ENCODE measurements at places on chromosomes 3 and 15.

- DNase-seq: no peak
Measured at GRCh38 chr15:99042892-99043291, 35.3 kb upstream of the PGPEP1L start.

DNA sequence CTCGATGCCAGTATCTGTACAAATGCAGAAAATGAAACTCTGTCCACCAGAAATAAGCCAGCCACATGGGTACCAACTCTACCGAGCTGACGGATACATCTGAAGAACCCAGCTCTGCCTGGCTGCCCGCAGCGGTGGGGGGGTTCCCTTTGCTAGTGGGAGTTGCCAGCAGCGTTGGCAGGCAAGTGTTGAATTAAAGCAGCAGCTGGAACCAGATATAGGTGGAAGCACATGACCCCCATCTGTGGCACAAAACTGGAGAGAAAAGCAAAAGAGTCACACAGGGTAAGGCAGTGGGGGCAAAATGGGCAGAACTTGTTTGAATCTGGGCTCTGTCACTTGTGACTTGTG, 17.9 kb downstream of the CRYGS start:
- no peak for DNase-seq

DNA sequence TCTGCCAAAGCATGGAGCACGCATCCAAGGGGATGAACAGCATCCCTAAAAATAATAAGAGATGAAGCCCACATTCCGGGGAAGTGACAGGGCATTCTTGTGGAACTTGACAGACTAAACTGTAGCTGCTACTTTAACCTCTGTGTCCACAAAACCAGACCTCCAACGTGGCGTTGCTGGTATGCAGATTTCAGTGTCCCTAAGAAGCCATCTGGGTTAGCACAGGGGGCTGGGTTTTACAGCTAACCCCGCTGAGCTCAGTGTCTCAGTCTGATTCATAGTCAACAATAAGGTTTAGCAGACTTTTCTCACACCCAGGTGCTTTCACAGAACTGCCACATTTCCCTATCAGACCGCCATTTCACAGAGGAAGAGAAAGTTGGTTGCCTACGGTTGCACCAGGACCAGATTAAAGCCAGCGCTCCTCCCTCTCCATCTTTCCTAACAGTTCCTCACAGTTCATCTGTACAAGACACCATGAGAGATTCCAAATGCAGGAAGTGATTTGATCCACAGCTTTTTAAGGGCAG, 61.6 kb upstream of the CTDSPL start:
- DNase-seq: no peak

DNA sequence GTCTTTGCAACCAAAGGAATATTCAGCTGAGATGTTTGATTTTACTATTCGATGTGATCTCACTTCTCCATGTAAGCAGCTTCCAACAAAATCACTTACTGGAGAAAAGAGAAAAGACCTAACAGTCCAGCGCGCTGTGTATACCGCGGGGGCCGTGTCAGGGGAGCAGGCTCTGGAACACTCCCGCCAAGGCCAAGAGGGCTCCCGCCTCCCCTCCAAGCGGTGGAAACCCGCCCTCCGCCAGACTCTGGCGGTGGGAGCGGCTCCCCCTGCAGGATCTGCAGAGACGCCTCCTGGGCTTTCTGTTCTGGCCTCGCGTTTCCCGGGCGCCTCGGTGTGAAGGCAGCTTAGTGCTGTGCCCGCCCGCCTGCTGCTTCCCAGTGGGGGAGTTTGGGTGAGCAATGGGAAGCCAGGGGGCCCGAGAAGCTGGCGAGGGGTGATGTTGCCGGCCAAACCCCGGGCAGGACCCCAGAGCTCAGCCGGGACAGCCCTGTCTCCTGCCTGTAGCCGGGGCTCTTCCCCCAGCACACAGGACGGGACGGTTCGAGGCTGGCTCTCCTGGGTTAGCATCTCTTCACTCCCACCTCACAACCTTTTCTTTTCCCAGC, 36.3 kb downstream of the CHST14 start:
- peak; percentile 91 for DNase-seq

DNA sequence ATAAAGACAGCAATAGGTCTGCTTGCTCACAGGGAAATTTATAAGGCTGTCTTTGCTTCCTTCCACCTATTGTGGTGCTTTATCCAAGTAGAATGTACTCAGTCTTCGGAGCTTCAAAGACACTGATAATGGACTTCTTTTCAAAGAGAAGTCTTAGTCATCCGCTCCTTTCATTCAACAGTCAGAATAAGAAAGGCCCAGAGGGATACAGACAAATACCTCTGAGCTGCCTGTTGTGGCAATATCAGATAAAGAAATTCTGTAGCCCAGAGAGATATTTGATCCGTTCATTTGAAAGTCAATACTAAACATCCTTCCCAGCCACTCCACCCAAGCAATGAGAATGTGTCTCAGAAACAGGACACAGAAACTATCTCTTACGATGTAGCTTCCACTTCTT, 110.0 kb downstream of the FHIT start:
- DNase-seq: no peak

DNA sequence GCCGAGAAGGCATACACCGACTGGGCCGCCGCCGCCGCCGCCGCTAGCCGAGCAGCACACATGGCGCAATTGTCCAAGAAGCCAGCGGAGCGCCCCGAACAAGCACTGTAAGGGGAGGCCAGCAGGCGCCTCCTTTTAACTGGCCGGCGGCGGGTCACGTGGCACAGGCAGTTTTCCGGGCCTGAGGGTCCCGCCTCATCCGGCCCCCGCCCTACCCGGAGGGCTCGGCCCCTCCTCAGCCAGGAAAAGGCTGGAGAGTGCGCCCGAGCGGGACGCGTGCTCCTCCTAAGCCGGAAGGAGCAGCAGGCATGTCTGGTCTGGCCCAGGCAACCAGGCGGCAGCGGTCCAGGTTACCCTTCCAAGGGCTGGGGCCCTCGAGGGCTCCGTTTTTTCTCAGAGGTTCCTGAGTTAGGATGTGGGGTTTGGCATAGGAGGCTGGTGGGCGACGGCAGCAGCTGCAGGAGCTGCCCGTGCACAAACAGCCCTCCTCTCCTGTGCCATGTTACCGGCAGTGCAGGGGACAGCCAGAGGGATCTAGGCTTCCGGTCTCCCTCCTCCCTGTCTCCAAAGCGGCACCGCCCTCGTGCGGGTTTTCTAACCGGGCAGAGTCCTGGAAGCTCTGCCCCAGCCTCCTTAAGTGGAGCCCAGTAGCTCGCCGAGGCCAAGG, at the start of gene GPX1:
Gene GPX1 (minus strand): TSS at position 137 of the 667 bp plus-strand sequence. CDS start 75 bp downstream, at position 62.
- DNase-seq: peak; percentile 97

DNA sequence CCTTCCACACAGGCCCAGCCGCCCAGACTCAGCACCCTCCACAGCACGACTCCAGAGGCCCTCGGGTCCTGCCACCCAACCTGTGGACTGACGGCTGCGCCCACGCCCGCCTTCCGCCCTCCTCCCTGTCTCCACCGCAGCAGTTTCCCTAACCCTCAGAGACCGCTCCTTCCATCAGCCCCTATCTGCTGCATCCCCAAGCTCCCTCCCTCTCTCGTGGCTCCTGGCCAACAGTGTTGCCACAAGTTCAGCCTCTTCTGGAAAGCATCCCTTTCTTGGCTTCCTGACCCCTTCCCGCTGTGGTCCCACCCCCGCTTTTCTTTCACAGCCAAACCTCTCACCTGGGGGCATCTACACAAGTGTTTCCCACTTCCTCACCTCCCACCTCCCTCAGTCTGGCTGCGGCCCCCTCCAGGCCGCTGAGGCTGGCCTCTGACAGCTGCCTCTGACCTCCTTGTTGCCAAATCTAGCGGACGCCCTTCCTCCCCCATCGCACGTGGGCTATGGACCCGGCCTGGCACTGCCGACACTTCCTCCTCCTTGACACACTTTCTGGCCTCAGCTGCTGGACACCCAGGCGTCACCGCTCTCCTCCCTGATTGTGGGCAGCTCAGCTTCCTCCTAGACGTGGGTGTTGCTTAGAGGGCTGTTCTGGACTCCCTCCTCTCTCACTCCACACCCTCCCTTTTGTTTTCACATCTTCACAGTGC, 168.8 kb upstream of the TLE3 start:
- no peak for DNase-seq

GRCh38 chr15:97995881-97996603, 35.5 kb downstream of the ARRDC4 start:
- peak; percentile 38 for DNase-seq

DNA sequence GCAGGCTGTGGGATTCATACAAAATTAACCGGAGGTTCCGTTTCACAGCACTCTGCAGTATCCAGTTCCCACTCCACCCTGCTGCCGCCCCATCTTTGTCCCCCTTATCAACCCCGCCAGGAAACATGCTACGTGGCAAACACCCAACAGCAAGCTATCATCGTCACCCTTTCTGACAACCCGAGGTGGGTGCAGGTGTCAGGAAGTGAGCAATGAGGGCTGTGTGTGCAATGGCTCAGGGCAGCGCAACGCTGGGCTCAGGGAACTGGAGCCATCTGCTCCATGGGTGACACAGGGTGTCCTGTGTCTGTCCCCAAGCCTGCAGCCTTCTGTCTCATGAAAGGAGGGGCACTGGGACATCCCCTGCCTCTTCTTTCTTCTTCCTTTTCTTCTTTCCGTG, 60.9 kb downstream of the ATP2B2 start:
- DNase-seq: no peak

- peak; percentile 44 for DNase-seq
Measured at GRCh38 chr3:173529062-173529711, 131.6 kb downstream of the NLGN1 start.

- DNase-seq: no peak
Measured at GRCh38 chr15:36208868-36209582, 370.4 kb upstream of the CDIN1 start.

- no peak for DNase-seq
Measured at GRCh38 chr3:5051772-5052171, 70.3 kb upstream of the ARL8B start.

Data from WTC11 (cell line).